ENCODE measurements at places on chromosomes 7 and 10.

DNA sequence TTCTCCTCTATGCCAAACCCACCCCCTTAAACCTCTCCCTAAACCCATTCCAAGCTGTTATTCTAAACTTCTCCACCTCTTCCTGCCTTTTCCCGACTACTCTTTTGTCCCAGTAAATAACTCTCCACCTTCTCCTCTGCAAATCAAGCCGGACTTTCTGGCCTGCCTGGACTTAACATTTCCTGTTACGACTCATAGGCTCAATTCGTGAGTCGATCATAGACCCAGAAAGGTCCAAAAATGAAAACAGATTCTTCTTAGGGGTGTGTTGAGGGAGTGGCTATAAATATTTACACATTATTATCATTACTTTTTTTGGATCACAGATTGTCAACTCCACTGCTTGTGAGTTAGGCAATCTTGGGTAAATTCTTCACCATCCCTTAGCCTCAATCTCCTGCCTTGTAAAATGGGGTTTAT lies 59.0 kb upstream of the HABP2 start:
- ATAC-seq = no peak

- ATAC-seq = no peak
These were observed 58.6 kb upstream of the LOXL4 start for GRCh38 chr10:98326621-98327027.

DNA sequence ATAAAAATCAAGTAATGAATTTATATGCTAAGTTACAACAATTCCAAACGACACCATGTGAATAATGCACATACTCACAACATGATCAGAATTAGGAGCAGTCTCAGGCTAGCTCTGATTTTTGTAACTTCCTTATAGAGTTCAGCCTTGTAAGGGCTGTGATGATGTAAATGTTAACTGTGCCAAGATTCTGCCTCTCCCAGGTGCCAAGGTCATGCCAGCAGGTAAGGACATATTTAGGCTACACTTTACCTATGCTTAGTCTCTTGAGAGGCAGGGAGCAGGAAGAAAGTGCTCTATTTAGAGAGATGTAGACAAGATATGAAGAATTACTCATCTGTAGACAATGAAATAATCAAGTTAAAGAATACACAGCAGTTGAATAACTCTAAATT lies 53.6 kb upstream of the AGR3 start:
- ATAC-seq = peak; percentile 31

DNA sequence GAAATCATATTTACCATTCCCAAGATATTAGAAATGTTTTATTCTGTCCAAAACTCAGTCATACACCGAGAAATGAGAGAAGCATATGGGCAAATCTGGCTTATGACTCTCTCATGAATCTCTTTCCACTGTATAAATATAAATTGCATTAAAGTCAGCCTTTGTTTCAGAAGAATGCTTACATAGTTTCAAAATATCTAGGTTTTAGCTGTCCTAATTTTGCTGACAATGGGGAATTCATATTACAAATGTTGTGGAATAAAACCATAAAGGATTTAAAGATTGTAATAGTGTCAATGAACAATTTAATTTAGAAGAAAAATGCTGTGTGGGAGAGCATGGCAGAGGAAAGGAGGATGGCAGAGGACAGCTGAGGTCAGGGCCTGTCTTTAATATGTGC lies 185.0 kb upstream of the THSD7A start:
- ATAC-seq = no peak

DNA sequence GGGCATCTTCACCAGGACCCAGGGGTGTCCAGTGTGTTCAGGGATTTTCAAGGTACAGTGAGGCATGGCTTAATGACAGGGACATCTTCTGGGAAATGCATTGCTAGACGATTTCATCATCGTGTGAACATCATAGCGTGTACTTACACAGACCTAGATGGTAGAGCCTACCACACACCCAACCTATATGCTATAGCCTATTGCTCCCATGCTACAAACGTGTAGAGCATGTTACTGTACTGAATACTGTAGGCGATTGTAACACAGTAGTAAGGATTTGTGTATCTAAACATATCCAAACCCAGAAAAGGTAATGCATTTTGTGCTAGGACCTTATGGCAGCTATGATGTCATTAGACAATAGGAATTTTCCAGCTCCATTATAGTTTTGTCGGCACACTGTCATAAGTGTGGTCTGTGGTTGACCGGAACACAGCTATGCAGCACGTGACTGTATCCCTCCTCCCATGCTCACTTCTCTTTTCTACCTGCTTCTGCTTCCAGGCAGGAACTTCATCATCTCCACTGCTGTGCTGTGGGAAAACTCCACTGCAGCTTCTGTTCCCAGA lies 416.2 kb upstream of the NFE2L3 start:
- ATAC-seq = no peak

GRCh38 chr10:118457824-118458428 lies 115.8 kb upstream of the FAM204A start:
- no peak for ATAC-seq

GRCh38 chr7:44292876-44293560 lies 32.4 kb downstream of the CAMK2B start:
- ATAC-seq = no peak

- no peak for ATAC-seq
These were observed 61.9 kb downstream of the MAD1L1 start for GRCh38 chr7:2170576-2171521.

DNA sequence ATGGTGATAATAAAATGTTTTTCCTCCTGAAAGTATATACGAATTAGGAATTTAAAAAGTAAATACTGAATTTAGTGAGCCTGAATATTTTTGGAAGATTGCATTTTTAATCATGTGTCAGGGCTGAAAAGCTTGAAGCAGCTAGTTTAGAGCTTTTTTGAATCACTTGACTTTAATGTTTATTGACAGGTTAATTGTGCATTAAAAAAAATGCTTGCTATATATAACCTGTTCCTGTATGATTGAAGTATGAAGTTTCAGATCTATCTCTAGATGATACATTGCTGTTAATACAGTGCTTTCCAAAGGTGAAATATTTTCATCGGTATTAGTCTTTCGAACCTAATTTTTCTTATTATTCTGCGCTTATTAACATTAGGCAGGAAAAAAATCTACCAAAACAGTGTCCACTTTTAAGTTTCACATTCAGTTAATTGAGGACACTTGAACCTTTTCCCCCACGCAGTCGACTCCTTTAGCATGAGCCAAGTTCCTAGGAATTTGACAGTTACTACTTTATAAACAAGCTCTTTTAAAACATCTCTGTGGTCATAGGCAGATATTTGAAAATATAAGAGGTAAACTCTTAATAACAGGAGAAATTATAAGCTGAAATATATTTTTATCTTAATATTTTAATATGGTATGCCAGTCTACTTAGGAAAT lies 187.1 kb downstream of the MLLT10 start:
- no peak for ATAC-seq

GRCh38 chr7:92375013-92375412 lies 72.3 kb upstream of the GATAD1 start:
- ATAC-seq = no peak

GRCh38 chr10:105183536-105183935 lies 542.4 kb downstream of the SORCS3 start:
- ATAC-seq = no peak

DNA sequence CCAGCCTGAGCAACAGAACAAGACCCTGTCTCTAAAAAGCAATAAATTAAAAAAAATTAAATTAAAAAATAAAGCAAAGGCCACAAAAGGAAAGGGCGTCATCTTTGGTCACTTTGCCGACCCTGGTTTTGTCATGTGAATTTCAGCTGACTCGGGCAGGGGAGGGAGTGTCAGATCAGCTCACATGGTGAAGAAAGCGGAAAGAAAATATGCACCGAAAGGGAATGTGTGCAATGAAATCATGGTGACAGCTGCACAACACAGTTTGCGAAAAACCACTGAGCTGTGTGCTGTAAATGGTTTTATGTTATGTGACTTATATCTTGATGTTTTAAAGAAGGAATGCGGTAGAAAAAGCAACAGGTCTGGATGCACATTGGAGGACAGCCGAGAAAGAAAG lies 39.8 kb downstream of the RCC1L start:
- no peak for ATAC-seq

GRCh38 chr10:2342206-2342605 lies 604.9 kb upstream of the ADARB2 start:
- no peak for ATAC-seq

GRCh38 chr10:89793649-89794254 lies 92.4 kb downstream of the KIF20B start:
- peak; percentile 68 for ATAC-seq

- ATAC-seq = no peak
These were observed 11.6 kb upstream of the PALD1 start for GRCh38 chr10:70466951-70467350.

DNA sequence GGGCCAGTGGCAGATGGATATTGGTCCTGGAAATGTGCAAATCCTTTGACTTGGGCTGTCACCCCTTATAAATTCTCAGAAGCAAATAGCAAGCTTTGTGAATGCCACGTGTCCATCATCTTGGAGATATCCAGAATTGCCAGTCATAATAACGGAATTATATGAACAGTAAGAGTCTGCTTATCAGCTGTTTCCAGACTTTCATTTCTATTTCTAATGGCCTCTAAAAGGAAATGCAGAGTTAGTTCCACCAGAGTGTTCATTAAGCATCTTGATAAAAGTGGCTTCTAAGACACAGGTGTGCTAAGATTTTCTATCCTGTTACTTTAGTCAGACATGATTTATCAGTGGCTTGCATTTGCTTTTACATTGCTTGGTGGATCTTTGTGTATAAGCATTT lies 87.4 kb downstream of the RAMP3 start:
- ATAC-seq = no peak

DNA sequence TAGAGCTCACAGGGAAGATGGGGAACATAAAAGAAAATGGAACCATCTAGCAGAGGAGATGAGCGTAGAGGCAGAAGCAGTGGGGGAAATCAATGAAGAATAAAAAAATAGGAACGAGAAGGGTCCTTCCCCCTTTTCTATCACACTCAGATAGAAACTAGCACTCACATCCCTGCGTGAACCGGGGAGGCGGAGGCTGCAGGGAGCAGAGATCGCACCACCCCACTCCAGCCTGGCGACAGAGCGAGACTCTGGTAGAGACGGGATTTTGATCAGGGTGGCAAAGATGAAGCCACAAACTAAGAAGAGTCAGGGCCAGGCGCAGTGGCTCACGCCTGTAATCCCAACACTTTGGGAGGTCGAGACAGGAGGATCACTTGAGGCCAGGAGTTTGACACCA lies 64.7 kb upstream of the ECHDC3 start:
- no peak for ATAC-seq

- no peak for ATAC-seq
These were observed 17.7 kb upstream of the ZNRF2 start for GRCh38 chr7:30266686-30267085.

DNA sequence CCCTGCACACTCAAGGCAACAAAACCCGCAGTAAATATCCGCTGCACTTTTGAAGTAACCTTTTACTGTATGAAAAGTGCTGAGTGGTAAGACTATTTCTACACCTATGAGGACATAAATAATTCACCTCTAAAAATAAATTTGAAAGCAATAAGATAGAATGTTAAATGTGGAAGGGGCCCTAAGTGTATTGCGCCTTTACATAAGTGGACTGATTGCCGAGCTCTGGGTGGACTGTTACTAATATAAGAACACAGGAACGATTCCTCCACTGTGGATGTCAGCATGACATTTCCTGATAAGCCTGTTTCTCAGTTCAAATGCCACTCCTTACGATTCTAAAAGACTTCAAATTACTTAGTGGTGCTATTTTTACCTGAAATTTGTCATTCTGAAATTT lies 192.0 kb upstream of the PTN start:
- no peak for ATAC-seq
